Stimulated activated CD8-positive, alpha-beta memory T cell treated with anti-CD3 and anti-CD28 coated beads, Interleukin-7, amount 100 ng/mL, for 1 hour (primary cell): ENCODE measurements at places on chromosomes 1 and 21.

DNA sequence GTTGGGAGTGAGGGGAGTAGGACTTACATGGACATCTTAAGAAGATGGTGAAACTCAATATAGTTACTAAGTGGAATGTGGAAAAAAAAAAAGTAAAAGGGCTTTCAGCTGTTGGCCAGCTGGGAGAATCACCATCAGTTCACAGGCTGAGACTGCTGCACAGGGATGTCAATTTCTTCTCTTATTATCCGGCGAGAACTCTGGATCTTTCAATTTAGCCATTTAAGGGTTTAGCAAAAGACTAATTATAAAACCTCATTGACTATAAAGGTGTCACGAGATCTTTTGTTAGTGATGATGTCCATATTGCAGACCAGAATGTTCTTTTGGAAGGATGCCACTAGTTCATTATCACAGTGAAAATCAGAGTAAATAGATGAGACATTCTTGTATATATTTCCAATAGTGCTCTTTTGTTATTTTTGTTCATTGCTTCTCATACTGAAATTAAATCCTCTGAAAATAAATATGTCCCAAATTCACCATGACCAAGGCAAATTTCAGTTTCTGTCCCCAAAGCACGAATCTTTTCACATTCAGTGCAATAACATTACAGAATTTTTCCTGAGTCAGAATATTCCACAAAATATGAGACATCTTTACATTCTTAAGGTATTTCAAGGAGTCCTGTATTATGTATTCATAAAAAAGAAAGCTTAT lies 266.1 kb downstream of the DNM3 start:
- DNase-seq: no peak

GRCh38 chr1:206521694-206522402 lies 14.5 kb downstream of the RASSF5 start:
- no peak for DNase-seq

DNA sequence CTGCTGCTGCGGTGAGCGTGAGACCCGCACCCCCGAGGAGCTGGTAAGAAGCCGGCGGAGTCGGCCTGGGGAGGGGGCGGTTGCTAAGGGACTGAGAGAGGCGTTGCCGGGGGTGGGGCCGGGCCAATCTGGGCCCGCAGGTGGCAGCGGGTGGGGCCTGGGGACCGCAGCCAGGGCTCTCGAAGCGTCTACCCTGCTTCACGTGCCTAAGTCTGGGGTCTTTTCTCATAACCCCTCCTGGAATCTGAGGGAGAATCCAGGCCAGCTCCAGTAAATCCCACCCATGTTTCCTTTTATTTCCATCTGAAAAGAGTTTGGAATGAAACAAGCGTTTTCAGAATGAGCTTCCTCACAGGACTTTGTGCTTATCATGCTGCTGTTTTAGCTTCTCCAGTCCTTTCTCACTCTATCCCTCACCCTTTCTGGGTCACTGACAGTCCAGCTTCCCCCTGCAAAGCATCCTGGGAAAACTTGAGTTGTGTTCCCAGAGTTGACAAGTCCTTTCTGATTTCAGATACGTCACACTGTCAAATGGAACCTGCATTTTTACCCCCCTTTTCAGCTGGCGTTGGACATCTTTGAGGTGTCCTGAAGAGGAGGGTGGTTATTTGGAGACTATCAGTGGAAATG lies 431 bp downstream of the CLCN6 start:
- DNase-seq: no peak

DNA sequence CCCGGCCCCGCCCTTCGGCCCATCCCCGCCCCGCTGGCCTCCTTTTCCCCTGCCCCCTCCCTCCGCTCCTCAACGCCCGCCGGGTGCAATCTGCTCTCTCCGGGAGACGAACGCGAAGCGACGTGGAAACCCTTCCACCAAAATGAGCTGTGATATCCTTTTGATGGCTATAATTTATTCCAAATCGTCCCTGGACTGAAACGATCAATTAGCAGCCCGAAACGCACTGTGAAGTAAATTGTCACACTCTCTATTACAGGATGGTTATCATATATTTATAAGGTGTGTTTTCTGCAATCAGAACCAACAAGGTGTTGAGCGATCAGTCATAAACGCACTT lies 134.6 kb upstream of the BARHL2 start:
- DNase-seq: no peak

DNA sequence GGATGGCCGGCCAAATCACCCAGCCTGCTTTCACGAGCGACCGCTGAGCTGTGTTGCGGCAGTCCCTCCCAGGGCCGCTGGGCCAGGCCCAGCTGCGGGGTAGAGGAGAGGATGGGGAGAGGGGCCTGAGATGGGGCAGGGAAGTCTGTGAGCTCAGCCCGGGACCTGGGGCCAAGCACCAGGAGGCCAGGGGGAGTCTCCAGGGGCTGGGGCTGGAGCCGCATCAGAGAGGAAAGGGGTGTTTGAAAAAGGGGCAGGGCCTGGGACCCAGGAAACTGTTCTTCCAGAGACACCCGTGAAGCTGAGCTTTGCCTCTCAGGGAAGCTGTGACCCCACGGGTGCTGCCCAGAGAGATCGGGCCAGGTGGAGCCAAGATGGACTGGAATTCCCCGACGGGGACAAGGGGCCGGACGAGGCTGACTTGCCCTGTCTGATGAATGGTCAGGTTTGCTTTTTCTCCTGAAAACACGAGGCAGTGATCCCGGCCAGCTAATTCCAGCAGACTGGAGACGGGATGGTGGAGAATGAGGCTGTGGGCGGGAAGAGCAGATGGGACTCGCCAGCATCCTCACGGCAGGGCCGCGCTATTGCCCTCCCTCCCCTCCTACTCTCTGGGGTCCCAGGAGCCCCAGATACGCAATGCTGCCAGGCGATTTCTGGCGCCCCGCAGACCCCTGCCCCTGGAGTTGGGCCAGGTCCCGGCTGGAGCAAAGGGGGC lies 40.3 kb upstream of the COL18A1 start:
- no peak for DNase-seq

- no peak for DNase-seq
These were observed 58.4 kb downstream of the GDAP2 start for GRCh38 chr1:117871013-117871412.

DNA sequence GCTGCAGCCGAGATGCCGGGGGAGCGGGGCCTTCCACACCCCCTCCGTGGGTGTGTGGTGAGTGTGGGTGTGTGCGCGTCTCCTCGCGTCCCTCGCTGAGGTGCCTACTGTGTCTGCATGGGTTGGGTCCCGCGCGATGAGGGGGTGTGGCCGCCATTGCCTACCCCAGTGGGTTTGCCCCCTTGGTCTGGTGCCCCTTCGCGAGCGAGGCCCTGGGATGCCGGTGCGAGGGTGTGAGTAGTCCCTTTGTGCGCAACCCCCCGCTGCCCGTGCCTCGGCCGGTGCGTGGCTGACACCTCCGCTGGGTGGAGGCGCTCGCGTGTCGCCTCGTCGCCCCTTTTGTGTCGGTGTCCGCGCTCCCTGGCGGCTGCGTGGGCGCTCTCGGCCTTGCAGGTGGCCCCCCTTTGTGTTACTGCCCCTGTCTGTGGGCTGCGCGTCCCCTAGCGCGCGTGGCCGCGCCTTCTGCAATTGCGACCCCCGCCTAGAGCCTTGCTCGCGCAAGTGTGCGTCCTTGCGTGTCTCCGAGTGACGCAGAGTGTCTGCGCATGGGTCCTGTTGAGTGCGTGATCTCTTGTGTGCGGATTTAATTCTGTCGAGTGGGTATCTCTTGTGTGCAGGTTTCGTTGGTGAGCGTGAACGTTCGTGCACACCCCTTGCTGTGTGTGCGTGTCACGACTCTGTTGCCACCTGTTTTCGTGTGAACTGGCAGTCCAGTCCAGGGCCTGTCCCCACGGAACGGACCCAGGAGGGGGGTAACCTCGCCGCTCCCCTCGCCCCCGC lies 553 bp downstream of the TTC3 start:
- peak; percentile 41 for DNase-seq

- DNase-seq: no peak
These were observed 77.8 kb downstream of the TNR start for GRCh38 chr1:175665616-175666015.

DNA sequence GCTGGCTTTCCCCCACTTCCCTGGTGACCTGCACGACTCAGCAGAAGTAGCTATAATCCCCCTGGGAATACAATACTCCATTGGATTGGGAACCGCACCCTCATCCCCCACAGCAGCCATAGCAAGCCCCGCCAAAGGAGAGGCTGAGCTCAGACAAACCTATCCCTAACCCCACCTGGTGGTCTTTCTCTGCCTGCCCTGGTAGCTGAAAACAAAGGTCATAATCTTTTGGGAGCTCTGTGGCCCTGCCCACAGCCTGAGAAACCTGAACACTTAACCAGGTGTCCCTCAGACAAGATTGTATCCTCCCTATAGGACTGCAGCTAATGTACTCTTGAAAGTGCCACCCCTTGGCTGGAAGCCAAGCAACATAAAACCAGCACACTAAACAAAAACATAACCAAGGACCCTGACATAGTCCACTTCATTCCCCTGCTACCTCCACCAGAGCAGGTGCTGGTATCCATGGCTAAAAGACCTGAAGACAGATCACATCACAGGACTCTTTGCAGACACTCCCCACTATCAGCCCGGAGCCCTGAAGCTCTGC lies 71.6 kb upstream of the RUNX1 start:
- DNase-seq: no peak

DNA sequence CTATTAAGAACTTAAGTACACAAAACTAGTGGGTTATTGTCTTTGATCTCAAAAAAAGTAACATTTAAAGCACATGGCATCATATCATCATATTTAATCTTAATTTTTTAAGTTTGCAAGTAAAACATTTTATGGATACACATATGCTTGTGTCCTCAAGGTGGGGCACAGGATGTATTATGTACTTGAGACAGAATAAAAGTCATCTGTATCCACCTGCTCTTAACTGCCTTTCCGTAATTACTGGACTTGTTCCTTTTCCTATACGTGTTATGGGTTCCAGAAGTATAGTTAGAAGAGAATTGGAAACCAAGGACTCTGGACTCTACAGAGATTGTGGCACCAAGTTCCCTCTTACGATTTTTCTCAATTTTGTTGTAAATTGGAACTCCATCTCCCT lies 79.4 kb downstream of the FCRL5 start:
- no peak for DNase-seq

DNA sequence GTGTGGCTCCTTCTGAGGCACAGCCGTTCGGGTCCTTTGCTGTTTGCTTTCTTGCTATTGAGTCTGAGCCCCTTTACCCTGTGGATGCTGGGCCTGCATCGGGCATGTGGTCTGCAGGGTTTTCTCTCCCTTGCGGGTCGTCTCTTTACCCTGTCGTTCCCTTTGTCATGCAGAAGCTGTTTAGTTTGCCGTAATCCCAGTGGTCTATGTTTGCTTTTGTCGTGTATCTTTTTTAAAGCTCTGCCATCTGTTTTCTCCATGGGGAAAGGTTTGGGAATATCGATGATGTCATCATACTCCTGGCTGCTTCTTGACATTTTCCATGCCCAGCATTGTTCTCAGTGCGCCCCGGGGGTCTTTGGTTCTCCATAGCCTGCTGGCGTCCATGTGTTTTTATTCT lies 68.2 kb downstream of the AGPAT3 start:
- DNase-seq: no peak

DNA sequence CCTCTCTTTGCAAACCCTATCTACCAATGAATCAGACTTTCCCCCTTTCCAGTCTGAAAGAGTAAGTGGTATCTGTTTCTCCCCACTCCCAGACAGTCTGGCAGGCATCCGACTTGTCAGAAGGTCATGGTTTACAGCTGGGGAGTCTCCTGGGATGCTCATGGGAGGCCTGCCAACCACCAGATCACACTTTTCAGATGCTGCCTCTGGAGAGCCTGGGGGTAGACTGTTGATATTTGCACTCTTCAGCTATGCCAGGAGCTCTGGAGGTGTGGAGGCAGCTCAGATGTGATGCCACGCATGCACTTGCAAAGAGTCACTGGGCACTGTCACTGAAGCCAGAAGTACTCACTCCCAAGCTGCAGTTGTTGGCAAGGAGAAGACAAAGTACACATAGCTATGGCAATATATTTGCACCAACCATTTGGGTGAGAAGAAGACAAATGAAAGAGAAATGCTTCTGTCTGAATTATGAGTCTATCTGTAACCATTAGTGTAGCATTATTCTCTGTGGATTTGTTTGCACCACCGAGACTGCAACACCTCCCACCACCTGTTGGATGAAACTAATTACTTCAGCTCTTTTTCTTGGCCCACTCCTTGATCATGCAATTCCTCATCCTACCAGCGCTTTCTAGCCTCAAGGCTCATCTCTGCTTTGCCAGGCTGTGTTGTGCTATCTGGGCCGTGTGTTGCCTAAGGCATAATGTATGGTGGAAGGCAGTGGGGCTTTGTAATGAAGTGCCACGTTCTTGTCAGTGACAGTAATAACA lies 133.0 kb upstream of the SPAG17 start:
- DNase-seq: no peak

GRCh38 chr1:100100202-100100601 lies 32.5 kb downstream of the SASS6 start:
- no peak for DNase-seq

DNA sequence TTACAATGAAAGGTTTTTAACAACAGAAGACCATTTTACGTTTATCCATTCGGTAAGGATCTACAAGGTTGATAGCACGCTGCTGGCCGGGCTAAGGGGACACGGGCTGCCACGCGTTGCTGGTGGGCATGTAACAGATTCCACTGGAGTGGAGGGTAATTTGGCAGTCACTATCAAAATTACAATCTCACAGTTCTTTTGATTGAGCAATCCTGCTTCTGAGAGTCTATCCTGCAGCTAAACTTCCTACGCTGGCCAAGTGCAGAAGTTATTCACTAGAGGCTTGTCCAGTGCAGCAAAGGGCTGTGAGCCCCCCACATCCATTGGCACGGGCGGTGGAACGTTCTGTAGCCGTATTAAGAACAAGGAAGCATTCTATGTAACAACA lies 61.8 kb downstream of the DISP3 start:
- no peak for DNase-seq

GRCh38 chr1:54403808-54404261 lies 2.4 kb downstream of the SSBP3 start:
- DNase-seq: no peak

- DNase-seq: no peak
These were observed 16.5 kb upstream of the PARP1 start for GRCh38 chr1:226424221-226425003.
